ENCODE measurements at places on chromosomes 7 and 10.
A peak's percentile ranks its signal among the peaks of the same experiment; 100 is the strongest.

DNA sequence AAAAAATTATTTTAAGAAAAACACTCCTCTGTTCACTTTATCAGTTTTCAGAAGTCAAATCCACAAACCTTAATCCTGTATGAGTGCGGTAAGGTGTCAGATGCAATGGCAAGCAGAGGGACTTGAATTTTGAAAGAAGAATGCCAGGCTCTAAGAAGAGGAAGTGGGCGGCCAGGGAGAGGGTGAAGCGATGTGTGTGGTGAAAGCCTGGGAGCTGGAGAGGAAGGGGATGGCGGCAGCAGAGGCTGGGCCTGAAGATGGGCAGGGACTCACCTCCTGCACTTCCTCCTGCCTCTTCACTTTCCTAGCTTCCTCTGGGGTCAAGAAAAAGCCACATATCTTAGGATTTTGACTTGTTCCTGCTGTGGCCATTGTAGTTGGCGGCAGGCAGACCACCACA, 609.6 kb downstream of the PARD3 start:
- no peak for DNase-seq

DNA sequence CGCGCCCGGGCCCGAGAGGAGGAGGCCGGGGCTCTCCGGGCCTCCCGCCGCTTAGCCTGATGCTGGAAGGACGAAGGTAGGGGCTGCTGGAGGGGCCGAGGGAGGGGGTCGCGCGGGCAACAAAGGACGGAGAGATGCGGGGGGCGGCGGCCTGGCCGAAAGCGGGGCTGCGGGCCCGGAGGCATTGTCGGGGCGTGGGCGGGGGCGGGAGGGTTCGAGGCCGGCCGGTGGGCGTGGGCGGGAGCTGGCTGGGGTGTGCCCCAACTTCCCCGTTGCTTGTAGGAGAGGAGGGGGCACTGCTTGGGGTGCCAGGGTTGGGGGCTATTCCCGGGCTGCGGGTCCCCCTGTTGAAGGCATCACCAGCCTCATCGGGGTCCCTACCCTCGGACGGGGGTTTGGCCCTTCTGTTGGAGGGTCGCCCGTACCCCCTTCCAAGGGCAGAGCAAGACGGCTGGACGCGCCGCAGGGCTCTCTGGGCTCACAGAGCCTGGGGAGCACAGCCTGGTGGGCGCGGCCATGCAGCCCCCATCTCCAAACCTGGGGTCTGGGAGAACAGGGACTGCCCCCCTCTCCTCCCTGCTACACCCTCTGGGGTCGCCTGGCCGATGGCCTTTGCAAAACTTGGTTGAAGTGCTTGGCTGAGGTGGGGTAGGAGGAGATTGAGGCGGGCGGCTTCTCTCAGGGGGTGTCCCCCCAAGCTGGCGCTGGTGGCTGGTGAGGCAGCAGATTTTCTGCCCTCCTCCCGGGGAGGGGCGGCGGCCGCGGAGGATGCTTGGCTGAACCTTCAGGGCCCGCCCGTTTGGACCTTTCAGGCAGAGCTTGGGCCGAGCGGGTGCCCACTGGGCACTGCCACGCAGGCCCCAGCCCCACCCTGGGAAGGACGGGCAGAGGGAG, 699 bp downstream of the CLIP2 start:
- no peak for DNase-seq

DNA sequence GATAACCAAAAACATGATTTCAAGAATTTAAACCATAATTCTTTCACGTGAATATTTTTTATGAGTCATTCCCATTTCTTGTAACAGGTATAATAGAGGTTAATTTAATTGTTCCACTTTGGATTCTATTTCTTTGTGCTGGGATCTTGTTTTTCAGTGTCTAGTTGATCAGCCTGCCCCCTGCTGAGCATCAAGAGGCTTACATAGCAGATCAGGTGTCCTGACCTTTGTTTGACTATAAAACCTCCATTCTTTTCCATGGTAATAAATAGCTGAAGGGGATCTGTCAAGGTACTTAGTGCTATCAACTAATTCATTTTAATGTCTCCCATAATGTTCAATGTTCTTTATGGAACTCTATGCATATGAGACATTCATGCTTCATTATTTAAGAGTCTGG, 4.9 kb downstream of the COL17A1 start:
- DNase-seq = no peak

DNA sequence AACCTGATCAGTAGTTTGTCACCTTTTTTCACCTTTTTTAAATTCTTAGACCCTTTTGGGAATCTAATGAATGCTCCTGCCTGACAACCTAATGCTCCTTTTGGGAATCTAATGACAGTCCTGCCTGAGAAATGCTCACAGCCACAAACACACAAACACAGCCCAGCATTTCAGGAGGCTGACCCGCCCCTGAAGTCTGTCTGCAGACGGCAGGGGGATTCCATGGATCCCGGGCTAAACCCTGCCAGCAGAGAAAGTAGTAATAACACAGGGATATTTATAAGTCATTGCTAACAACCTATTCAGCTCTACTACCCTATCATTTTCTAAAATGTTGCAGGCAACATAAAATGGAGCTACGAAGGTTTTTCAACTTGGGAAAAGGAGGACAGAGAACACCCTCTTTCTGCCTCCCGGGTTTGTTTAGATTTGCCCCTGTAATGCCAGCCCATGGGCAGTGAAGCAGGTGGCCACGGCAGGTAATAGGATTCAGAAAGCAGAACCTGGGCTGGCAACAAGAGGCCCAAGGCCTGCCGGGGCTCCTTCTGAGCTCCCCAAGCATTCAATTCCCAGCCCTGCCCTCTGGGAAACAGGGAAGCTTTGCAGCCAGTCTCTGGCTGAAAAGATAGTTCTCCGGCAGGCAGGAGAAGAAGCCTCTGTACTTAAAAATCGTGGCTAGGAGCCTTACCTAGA, 65.2 kb downstream of the CREB3L2 start:
- no peak for DNase-seq

GRCh38 chr10:87503886-87504285, 807 bp upstream of the MINPP1 start:
- no peak for DNase-seq

DNA sequence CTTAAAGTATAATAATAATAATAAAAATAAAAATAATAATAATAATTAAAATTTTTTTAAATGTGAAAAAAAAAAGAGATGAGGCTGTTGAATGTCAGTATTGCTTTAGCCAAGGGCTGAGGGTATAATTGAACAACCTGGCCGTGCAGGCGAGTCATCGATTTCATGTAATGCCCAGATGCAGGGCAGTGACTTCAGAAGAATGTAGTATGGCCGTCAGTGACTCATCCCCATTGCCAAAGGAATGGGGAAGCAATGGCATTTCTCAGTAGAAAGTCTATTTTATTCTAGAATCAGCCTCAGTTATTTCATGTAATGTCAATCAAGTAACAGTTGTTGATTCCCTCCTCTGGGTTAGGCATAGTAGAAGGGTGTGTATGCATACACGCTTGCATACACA, 516.4 kb downstream of the GLRX3 start:
- no peak for DNase-seq

- DNase-seq = no peak
Measured at GRCh38 chr10:113232928-113233511, 283.0 kb downstream of the TCF7L2 start.

- peak; percentile 38 for DNase-seq
Measured at GRCh38 chr10:5987747-5988146, 10.4 kb upstream of the IL15RA start.

DNA sequence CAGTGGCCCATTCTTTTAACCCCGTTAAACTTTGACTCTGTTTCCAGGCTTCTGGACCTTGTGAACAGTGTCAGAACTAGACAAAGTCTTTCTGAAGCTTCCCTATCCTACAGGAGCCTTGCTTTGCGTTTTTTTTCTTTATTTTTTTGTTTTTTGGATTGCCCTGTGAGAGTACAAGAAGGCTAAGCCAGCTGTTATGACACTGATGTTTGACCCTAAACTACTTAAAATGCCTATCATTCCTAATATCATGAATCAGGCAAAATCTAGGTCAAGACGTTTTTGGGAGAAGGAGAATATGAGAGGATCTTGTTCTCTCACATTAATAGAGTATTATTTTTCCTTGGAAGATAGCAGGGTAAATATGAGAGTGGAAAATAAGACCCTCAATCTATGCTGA, 79.8 kb downstream of the EPDR1 start:
- no peak for DNase-seq

DNA sequence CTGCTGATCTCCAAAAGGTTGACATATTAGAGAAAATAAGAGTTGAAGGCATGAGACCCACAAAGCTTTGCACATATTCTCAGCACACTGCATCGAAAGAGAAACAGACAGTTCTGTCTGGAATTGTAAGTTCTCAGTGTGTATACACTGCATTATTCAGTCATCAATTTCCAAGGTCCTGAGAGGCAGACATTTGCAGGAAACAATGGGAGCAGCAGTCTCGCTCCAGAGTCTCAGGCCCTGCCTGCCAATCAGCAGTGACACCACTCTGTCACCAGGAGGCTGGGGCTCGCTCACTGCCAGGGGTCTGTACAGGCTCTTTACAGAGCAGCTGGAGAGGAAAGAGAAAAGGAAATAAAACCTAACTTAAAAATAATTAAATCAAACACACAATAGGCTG, 36.3 kb downstream of the JAZF1 start:
- DNase-seq = no peak

- DNase-seq = no peak
Measured at GRCh38 chr7:33933611-33934281, 28.4 kb downstream of the BMPER start.
